ENCODE measurements at places on chromosomes 16 and 17.

GRCh38 chr17:45578516-45579455 is 88.3 kb upstream of the PLEKHM1 start:
- DNase-seq, result no peak

DNA sequence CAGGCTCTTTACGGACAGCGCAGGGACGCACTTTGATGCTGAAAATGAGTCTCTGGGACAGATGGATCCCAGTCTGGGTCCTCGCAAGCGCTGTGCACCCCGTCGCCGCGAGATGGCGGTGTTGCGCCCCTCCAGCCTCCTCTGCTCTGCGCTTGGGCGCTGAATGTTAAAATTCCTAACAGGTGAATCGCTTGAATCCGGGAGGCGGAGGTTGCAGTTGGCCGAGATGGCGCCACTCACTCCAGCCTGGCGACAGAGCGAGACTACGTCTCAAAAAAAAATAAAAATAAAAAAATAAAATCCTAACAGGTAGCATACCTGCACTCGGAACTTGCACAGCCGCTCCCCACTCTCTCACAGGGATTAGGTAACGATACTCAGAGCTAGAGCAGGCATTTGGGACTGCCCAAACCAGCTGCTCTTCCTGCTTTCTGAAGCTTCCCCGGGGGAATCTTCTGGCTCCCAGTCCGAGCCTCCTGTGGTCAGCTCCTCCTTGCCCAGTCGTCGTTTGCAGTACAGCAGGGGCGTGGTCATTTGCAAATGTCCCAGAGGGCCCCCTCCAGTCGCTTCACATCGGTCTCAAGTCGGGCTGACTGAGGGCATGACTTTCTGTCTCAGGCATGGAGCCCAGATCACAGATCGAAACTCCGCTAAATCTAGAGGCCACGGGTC is 26.2 kb upstream of the OSGIN1 start:
- peak; percentile 65 for DNase-seq

- no peak for DNase-seq
These were observed 43.8 kb downstream of the PITPNM3 start for GRCh38 chr17:6512552-6512951.

- no peak for DNase-seq
These were observed at the start of gene MMD for GRCh38 chr17:55421179-55421934. Gene MMD (minus strand): TSS chr17:55421835. CDS start chr17:55421695, 140 bp downstream.

GRCh38 chr16:48479955-48480354 is 94.7 kb upstream of the SIAH1 start:
- no peak for DNase-seq

DNA sequence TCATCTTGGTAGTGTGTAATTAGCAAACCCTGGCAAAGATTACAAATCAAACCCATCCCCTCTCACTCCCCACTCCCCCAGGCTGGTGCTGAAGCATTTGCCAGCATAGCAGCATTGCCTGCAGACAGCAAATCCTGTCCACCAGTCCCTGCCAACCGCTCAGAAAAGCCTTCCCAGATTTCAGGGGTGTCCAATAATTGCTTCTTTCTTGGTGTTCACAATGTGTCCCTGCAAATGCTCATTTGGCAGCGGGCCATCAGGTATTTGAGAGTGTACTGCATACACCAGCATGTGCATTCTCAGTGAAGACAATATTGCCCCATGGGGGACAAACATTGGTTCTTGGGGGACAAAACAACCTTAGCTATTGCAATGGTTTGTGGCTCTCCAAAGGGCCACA is 28.2 kb downstream of the ORC6 start:
- DNase-seq, result no peak

DNA sequence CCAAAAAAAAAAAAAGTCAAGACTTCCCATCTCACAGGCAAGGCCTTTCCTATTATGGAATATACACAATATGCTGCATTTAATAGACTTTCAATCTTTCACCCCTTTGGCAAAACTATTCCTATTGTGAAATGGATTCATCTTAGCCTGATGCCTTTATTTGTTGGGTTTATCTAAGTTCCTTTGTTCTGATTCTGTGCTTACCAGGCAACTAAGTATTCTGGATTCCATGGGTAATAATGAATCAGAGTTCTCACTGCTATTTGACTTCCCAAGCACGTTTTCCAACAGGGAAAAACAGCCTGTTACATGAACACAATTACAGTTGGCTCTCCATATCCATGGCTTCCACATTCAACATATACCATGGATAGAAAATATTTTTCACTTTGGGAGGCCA is 135.5 kb downstream of the MYO1D start:
- no peak for DNase-seq

DNA sequence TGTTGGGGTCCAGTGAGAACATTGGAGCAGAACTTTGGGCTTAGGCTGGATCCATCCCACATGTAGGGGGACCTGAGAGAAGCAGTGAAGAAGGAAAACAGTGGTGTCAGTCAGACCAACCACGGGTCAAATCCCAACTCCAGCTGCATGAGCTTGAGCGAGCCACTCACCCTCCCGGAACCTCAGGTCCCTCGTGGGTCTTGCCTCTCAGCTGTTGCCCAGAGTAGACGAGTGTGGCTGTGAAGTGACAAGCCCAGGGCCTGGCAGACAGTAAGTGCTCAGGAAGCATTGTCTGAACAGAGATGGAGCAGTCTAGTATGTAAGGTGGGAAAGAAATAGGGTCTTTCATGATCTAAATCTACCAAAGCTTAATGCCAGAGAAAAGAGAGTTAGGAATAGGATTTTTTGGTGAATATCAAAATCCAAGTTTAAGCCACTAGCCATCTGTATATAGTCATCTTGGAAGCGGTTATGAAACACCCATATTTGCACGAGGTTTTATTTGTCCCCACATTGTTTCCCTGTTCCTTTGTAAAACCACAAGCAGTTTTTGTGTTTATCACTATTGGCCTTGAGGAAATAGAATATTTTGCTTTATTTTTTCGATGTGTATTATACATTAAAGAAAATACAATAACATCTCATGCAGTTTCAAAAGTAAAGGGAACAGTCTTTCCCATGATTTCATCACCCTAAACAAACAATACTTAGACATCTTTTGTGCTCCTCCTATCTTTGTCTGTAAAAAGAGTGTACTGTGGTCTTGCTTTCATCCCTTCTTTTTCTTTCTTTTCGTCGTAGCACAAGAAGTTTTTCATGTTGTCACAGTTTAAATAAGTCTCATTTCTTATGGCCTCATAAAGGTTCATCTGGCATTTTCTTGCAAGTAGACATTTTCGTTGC is 112.0 kb downstream of the CLEC16A start:
- no peak for DNase-seq

GRCh38 chr17:44363613-44364159 is at the start of gene FAM171A2:
Gene FAM171A2 (minus strand): TSS chr17:44363853. CDS start chr17:44363714, 139 bp downstream.
- peak; percentile 76 for DNase-seq

DNA sequence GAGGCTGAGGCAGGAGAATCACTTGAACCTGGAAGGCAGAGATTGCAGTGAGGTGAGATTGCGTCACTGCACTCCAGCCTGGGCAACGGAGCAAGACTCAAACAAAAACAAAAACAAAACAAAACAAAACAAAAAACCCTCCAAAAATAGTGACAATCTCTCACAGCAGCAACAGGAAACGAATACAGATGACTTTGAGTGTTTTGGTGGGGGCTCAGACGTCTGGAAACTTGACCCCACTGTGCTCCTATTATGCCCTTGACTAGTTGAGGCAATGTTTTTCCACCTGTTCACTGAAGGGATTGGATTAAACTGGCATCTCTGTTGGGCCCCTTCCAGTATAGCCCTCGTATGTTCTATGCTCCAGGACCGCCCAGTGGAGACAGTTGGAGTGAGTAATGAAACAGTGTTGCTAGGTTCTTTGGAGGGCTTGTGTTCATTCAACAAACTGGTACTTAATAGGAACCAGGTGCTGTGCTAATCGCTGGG is 167.0 kb downstream of the UTP18 start:
- no peak for DNase-seq

DNA sequence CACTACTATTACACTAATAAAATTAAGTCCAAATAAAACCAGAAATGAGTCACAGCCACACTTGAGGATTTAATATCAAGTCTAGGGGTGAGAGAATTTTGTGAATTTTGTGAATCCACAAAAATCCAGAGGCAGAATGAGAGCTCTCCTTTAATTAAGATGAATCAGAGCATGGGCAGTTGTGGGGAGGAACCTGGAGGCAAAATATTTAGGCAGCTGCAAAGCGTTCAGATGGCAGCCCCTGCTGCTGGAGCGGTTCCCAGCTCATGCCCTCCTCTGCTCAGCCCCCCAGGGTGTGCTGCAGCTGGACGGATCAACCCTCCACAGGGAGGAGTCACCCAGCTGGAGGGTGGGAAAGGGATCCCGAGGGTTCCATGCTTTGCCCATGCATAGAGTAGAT is 43.4 kb upstream of the IRX6 start:
- no peak for DNase-seq

GRCh38 chr17:71740866-71741265 is 380.0 kb upstream of the SOX9 start:
- DNase-seq, result no peak

DNA sequence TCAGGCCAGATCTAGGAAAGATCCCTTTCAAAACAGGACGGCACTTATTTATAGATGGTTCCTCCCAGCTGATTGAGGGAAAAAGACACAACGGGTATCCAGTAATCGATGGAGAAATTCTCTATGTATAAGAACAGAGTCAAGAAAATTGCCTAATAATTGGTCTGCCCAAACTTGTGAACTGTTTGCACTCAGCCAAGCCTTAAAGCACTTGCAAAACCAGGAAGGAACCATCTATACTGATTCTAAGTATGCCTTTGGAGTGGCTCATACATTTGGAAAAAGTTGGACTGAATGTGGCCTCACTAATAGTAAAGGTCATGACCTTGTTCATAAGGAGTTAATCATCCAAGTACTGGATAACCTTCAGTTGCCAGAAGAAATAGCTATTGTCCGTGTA is 5.9 kb downstream of the HPR start:
- no peak for DNase-seq

- DNase-seq, result peak; percentile 64
These were observed 62.3 kb upstream of the HS3ST2 start for GRCh38 chr16:22751685-22752084.

- DNase-seq, result no peak
These were observed 15.4 kb downstream of the SEZ6L2 start for GRCh38 chr16:29883987-29884386.

DNA sequence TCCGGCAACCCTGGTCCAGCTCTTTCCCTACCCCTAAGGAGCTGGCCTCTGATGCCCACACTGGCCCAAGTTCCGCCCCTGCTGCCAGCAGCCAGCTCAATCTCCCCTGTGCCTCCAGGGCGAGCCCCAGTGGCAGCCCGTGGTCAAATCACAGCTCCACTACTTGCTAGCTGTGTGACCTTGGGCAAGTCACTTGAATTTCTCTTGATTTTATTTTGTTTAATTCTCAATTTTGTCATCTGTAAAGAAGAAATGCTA is 10.3 kb downstream of the CASKIN2 start:
- no peak for DNase-seq

DNA sequence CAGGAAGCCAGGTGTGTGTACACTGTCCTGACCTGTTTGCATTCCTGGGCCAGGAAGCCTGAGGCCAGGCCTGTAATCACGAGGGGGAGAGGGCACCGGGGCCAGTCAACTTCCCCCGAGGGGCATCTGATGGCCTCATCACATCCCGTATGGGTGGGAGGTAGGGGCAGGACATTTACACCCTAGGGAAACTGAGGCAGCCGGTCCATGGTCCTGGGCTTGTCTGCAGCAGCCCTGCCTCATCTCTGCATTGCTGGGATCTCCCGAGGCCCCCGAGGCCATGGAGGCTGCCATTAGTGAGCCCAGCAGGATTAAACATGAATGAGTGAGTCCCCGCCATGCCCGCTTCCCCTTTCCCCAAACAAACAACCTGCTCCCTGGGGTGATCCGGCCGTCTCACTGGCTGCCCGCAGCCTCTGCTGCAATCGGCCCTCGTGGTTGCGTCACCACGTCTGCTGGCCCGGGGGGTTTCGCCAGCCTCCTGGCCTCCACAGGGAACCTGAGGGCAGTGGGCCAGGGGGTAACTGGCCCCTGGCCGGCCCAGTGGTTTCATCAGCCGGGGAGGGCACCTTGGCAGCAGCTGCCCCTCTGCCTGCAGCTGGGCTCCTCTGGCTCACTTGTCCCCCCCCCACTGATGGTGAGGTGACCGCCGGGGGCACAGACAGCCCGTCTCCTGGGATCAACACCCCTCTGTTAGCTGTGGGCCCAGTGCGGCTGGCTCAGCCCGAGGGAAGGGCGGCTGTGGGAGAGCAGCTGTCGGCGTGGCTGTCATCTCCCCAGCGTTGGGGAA is 88.3 kb upstream of the GSE1 start:
- no peak for DNase-seq

GRCh38 chr16:35154627-35155026 is 1695.2 kb downstream of the TP53TG3F start:
- DNase-seq, result no peak

DNA sequence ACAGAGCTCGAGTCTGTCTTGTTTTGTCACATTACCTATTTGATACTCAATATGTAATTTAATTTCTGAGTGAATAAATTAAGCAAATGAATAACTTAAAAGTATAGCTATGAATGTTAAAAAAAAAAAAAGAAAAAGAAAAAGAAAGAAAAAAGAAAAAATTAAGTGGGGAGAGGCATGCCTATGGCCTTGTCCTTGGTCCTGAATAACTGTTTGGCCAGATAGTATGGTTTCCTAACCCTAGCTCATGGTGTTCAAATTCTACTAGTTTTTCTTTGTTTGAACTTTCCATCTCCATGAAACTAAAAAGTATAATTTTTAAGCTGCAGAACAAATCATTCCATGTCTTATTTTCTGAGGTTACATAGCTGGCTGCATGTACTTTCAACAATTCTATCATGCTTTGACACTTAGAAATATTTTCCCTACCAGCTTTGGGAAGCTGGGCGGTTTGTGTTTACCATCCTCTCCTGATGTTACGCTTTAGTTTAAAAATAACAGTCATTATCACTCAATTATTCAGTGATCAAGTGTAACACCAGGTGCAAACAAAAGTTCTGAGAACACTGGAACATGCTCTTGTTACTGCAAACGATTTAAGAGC is 31.8 kb downstream of the TOX3 start:
- no peak for DNase-seq

DNA sequence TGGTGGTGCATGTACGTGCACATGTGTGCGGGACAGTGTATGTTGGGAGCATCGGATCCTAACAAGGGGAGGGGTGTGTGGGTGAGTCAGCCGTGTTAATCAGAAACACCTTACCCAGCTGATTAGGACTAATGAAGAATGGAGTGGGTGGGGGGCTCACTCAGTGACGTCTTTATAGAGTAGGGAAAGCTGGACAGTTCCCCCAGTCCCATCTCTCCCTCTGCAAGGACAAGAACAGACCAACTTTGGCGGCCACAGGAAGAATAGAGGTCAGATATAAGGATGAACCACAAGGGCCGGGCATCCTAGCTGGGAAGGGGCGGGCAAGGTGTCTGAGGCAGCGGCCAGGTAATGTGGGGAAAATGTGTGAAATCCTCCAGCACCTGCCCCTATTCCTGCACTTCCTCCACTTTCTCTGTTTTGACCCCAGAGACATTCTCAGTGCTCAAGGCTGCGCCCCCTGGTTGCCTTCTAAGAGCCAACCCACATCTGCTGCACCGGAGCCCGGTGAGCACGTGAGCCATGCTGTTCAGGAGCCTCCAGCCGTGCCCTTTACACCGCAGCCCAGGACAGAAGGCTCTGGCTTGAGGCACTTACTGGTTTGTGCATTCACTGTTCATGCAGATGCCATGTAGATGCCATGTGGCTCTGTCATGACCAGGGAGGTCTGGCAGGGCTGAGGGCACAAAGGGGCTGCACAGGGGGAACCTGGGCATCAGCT is 18.9 kb upstream of the TBX21 start:
- DNase-seq, result no peak

GRCh38 chr17:71392715-71393567 is 727.9 kb upstream of the SOX9 start:
- no peak for DNase-seq

- no peak for DNase-seq
These were observed 31.1 kb upstream of the CCR7 start for GRCh38 chr17:40596261-40596919.
